ENCODE measurements at places on chromosomes 13 and 19.

GRCh38 chr13:39530916-39531315 is 72.1 kb downstream of the LHFPL6 start:
- no peak for DNase-seq

DNA sequence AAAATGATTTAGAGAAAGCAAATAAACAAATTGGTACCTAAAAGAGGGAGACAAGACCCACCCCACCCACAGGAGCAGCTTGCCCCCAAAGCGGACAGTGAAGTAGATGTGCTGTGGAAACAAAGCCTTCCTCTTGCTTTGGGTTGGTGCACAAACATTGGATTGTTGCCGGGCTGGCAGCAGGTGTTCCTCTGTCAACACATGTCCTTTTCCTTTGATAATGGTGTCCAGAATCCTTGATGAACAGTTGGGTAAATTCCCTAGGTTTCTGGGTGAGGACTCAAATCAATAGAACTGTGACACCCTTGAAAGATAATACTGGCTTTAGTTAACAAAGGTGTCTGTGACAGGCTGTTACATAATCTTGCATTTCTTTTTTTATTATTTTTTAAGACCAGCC is 311.8 kb downstream of the SPRY2 start:
- no peak for DNase-seq

DNA sequence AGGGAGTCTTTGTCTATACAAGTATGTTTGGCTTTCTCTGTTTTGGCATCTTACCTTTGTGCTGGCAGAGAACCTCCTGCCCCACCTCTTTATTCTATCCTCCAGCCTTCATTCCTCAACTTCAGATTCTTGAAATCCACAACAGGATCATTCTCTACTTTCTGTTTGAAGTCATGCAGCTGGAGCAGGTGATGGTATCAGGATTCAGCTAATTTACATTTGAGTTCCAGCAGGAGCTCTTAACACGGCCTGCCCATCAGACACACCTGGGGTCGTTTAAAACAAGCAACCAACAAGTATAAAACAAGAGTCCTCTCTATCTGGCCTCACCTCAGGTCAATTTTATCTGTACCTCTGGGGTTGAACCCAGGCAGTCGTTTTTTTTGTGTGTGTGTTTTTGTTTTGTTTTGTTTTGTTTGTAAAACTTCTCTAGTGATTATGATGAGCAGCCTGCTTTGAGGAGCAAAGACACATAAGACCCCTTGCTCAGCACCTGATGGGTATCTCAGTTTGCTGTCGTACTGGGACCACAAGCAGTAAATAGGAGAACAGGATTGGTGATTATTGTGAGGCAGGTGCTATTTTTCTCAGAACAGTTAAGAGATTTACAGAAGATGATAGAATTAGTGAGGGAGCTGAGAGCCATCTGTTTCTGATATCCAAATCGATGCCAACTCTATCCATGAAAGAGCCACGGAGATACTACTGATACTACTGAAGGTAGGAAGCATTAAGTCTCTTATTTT is 78.4 kb downstream of the GPC6 start:
- no peak for DNase-seq

GRCh38 chr19:40521276-40521675 is 54.5 kb downstream of the SPTBN4 start:
- no peak for DNase-seq

DNA sequence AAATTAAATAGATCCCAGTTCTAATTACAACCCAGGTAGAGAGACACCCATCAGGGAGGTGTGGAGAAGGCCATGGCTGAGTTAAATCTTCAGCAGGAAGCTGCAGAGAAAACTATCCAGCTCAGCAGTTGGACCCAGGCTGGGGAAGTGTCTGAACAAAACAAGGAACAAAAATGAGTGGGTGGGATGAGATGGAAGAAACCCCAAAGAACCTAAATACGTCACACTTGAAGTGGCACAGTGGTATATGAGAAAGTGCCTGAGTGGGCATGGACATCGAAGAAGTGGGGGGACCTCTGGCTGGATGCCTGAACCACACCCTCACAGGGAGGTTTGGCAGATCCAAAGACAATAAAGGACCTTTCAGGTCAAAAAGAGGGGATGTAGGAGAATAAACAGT is 3.5 kb upstream of the EPHX3 start:
- DNase-seq = no peak

GRCh38 chr19:5484398-5485285 is 29.4 kb downstream of the ZNRF4 start:
- DNase-seq = no peak

- DNase-seq = no peak
Measured at GRCh38 chr13:93249364-93250306, 23.0 kb downstream of the GPC6 start.

DNA sequence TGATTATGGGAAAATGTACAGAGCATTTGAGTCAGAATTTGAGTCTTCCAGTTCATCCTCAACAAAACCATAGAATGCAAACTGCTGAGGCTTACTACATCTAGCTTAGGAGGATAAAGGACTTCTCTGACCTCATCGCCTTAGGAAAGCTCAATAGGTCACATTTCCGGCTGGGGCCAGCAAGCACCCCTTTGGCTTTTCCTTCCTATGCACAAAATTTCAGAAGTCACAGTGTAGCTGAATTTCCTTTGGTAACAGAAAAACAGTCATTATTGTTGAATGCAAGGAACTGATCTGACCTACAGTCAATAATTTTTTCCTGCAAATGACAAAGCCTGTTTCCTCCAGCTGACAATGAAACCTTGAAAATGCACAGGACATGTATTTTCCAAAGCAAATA is 32.8 kb upstream of the LRCH1 start:
- DNase-seq = no peak

DNA sequence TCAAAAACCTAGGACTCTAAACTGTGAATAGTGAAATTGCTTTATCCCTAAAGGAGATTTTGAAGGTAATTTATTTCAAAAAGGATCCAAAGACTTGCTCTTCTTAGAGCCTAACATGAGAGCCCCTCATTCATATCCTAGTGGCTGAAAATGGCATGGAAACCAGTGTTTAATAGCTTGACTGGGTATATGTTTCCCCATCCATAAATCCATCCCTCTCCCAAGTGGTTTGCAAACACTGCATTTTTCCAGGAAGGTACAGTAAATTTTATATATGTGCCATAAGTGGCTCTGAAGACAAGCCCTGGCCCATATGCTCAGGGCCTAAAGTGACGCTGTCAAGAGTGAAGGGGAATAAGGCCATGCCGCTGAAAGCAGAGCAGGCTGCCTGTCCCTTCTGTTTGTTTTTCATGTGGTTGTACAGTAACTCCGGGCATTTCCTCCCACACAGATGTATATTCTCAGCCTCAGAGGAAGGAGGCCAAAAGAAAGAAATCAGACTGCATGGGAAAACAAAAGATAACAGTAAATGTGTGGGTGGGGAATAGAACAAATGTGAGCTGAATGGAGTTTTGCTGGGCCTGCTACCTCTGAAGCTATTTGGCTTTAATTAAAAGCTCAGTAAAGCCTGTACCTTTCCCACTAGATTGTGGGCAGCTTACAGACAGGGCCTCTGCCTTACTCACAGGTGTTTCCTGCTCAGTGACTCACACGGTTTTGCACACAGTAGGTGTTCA is 181.9 kb downstream of the PCDH9 start:
- DNase-seq = no peak

DNA sequence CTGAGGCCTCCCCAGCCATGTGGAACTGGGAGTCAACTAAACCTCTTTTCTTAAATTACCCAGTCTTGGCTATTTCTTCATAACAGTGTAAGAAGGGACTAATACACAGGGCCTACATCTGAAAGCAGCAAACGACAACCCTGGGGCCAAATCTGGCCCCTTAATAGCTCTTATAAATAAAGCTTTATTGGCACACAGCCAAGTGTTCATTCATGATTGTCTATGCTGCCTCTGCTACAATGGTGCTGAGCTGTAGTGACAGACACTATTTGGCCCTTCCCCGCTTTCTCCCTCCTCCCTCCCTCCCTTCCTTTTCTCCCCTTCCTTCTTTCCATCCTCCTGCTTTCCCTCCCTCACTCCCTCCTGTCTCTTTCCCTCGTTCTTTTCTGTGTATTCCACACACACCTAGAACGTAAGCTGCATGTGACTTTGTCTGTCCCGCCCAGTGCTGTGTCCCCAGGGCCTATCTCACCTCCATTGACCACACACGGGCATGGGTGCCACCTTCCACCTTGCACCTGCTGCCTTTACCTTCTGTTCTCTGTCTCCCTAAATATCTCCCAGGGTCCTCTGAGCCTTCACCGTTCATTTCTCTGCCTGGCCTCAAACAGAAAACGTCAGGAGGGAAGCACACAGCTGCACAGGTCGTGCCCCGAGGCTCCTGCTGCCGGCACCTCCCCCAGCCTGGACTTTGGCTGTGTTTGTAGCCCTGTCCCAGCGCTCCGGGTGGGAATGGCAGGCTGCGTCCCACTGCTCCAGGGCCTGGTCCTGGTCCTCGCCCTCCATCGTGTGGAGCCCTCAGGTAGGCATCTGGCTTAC is at the start of gene PROZ:
Gene PROZ, plus strand, starts transcription at position 720 of the 819 bp plus-strand sequence. Its CDS starts 13 bp downstream, at position 733.
- no peak for DNase-seq

GRCh38 chr19:18438331-18439024 is 545 bp upstream of the ISYNA1 start:
- DNase-seq = no peak

GRCh38 chr13:27770809-27771208 is 21.5 kb upstream of the GSX1 start:
- DNase-seq = no peak

DNA sequence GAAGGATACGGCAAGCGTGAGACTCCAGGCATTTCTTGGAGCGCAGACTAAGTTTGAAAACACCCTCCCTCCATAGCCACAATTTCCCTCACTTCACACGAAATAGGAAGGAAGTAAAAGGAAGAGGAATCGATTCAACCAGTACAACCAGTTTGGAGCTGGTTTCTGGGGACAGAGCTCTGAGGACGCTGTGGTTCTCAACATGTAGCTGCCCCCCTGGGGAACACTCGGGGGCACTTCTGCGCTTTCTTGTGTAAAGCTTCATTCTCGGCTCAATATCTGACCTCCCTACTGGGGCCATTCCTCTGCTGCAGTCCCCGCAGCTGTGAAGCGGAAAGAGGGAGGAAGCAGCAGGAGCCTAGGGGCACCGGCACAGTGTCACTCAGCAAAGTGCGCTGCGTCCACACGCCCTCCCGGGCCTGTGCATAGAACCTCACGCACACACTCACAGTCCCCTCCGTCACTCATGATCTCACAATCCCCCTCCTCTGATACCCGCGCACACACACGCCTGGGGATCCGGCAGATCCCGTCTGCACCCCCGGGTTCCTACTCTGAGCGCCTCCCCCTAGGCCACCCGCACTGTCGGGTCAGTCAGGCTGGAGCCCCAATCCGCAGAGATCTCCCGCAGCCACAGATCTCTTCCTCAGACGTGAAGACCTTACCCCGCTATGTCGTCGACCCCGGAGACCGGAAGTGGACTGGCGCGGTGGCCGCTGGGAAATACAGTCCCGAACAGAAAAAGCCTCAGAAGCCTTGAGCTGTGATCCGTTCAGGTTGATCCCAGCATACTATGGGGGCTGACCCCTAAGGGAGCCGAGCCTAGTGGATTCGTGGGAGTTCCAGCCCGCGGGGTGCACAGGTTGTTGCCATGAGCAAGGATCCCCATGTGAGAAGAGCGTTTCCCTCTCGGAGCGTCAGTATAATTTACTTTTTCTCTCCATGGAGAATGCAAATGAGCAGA is at the start of gene ZNF780A:
Gene ZNF780A, minus strand, starts transcription at position 703 of the 964 bp plus-strand sequence. CDS start 6,190 bp downstream, outside the sequence.
- peak; percentile 63 for DNase-seq

DNA sequence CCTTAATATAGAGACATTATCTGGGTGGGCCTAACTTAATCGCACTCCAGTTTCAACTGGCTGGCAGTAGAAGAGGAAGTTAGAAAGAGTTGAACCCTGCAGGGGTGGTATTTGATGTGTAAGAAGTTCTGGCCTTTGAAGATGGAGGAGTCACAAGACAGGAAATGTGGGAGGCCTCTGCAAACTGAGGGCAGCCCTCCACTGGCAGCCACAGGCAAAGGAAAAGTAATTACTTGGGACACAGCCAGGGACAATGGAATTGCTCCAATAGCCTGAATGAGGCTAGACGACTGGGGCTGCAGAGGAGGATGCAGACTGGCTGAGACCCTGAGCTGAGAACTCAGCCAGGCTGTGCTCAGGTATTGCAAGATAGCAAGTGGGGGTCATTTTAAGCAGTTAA is 703.3 kb upstream of the ARGLU1 start:
- DNase-seq = no peak

GRCh38 chr13:110572778-110573118 is 11.2 kb upstream of the RAB20 start:
- DNase-seq = no peak

- no peak for DNase-seq
Measured at GRCh38 chr19:39970425-39970674, 615 bp upstream of the PSMC4 start.

- no peak for DNase-seq
Measured at GRCh38 chr13:102198418-102199311, 203.2 kb downstream of the FGF14 start.

DNA sequence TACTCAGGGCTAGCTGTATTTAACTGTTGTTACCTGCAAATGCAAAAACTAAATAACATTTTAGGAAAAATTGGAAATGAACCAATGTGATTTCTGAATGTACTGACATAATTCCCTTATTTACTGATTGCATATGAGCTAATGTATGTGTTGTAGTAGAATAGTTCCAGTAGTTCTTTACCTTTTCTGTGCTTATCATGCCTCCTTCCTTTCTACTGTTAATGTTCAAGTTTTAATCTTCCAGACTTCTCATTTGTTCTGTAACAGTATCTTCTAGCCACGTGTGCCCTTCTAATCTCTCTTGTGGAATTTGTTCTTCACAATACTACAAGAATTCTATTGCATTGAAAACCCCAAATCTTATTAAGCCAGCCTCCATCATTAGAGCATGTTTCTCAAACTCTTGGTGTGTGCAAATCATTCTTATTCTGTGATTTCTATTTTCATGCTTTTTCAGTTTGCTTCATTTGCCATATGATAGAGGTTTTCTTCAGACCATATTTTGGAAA is 17.7 kb downstream of the LSM14A start:
- DNase-seq = no peak

DNA sequence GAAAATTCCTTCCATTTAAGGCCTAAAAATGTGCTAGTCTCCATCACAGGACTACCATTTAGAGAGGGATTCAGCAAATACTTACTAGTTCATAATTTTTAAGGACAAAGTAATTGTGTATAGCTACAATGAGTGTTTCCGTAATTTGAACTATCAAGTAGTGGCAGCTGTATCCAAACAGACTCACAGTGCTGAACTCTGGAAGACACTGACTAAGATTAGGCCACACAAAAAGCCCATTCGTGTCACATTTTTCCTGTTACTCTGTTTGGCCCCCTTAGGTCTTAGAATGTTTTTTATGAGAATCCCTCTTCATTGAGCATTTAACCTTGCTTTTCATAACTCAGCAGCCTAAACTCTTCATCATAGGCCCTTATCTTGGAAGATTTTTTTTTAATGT is 731.2 kb upstream of the PCDH9 start:
- no peak for DNase-seq

DNA sequence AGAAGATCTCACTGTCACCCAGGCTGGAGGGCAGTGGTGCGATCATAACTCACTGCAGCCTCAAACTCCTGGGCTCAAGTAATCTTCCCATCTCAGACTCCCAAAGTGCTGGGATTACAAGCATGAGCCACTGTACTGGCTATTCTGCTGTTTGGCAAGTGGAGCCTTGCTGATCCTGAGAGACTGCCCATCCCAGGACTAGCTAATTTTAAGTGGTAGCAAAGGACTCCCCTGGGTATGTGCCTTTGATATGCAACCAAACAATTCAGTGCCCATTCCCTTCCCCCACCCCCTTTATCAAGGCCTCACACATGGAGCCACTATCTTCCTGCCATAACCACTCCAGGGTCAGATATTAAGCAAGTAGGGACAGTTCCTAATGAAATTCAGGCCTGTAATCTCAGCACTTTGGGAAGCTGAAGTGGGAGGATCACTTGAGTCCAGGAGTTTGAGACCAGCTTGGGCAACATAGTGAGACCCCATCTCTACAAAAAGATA is 17.0 kb upstream of the ZNF460 start:
- no peak for DNase-seq

- no peak for DNase-seq
Measured at GRCh38 chr13:79417741-79418140, 11.7 kb upstream of the RBM26 start.

Data from activated T-helper 1 cell treated with anti-CD3 and anti-CD28 coated beads, Interleukin-2, amount 50 U/mL, for 16 hours (primary cell).